IMR-90 (cell line): ENCODE measurements at places on chromosomes 11 and 22. TPM values are rescaled to one million over a fixed set of nuclear protein-coding genes. Genes with fewer than 3 reads are reported as not detected.

- no peak for DNase-seq
These were observed 20.9 kb downstream of the OR10D3 start for GRCh38 chr11:124204008-124204407.

DNA sequence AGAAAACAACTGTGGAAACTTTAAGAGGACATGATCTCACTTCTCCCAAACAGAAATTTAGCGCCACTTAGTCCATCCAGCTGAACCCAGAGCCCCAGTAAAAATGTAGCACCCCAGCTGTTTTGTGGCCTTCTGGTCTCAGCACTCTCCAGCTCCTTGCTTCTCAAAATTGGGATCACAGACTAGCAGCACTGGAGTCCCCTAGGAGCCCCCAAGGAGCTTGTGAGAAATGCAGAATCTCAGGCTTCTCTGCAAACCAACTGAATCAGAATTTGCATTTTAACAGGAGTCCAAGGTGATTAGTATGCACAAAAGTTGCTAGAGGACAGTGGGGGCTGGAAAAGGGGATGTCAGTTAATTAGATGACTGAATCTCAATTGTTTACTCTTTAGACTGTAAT, 89.8 kb upstream of the FIBIN start:
- no peak for DNase-seq

DNA sequence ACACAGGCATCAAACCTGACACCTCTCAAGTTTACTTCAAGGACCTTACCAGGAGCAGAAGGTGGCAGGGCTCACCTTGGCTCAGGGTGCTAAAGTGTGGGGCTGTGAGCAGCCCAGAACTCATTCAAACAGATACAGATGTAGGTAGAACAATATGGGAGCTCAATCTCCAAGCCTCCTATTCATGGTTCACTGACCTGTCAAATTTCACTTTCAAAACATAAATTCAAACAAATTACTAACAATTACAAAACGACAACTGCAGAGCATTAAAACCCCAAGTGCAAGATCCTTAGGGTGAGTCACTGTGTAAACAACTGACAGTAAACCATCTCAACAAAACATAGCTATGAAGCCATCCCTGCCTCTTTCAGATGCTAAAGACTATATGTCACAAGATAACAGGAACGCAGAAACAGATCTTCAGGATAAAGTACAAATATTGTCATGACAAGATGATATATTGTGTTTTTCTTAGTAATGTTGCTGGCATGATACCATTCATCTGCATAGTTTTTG, 303.5 kb upstream of the ANO3 start:
- peak; percentile 57 for DNase-seq

- DNase-seq, result no peak
These were observed 98.4 kb upstream of the PARVA start for GRCh38 chr11:12278766-12279671.

The CALCA gene
- polyA plus RNA-seq, result not detected in 2 replicates

- DNase-seq, result no peak
These were observed 10.6 kb downstream of the CPT1A start for GRCh38 chr11:68831124-68831523.

- no peak for DNase-seq
These were observed 20.1 kb upstream of the TMEM191C start for GRCh38 chr22:21446827-21447690.

GRCh38 chr11:2768471-2769408, 68.9 kb upstream of the KCNQ1OT1 start:
- peak; percentile 93 for DNase-seq

DNA sequence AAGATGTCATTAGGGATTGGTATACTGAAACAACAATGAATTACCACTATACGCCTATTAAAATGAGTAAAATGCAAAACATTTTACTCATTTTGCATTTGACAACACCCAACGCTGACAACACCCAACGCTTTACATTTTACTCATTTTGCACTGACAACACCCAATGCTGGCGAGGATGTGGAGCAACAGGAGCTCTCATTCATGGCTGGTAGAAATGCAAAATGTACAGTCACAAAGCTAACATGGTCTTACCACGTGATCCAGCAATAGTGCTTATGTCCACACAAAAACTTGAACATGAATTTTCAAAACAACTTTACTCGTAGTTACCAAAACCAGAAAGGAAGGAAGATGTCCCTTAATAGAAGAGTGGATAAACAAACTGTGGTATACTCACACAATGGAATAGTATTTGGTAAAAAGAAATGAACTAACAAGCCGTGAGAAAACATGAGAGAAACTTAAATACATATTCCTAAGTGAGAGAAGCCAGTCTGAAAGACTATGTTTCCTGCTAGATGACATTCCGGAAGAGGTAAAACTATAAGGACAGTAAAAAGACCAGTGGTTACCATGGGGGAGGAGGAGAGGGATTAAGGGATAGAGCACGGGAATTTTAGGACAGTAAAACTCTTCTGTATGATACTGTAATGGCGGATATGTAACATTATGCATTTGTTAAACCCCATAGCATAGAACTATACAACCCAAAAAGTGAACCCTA, 11.4 kb upstream of the MSANTD2 start:
- DNase-seq, result no peak

The TSPAN32 gene
- polyA plus RNA-seq, result 0.07 TPM in 1 of 2 replicates, not detected in the other

The XKR3 gene
- not detected in 2 replicates for polyA plus RNA-seq

The DDT gene
- 151 and 221 TPM in 2 replicates for polyA plus RNA-seq

- DNase-seq, result no peak
These were observed 37.0 kb downstream of the PDE2A start for GRCh38 chr11:72637198-72637597.

The CLTCL1 gene
- polyA plus RNA-seq, result 6.1 and 6.2 TPM in 2 replicates

GRCh38 chr11:2452321-2453012, 7.7 kb downstream of the KCNQ1 start:
- DNase-seq, result no peak
